ENCODE measurements at places on chromosomes 6 and 20.

- no peak for DNase-seq
These were observed 9.5 kb downstream of the CYP39A1 start for GRCh38 chr6:46642928-46643751.

- DNase-seq, result no peak
These were observed 516.4 kb upstream of the ARID1B start for GRCh38 chr6:156260815-156261214.

DNA sequence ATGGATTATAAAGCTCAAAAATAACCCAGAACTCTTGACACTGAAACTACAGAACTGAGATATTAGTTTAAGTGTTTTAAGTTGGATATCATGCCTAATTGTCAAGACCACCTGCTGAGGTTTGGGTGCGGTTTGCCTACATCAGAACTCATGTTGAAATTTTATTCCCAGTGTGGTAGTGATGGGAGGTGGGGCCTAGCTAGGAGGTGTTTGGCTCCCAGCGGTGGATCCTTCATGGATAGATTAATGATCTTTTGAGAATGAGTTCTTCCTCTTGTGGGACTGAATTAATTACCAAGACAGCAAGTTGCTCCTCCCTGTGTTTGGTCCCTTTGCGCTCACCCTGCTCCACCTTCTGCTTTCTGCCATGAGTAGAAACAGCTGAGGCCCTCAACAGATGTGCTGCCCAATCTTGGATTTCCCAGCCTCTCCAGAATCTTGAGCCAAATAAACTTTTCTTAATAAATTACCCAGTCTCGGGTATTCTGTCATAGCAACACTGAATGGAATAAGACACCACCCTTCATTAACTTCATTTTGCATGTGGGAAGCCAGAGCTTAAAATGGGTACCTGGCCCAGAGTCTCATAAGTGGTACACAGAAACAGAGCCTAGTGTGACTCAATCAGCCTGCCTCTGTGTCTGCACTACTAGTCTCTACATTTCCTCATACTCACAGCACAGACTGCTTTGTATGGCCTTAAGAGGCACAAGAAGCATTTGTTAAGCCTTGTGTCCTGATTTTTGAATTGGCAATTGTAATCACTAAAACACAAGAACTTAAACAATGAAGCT, 158.4 kb downstream of the IBTK start:
- DNase-seq, result no peak

DNA sequence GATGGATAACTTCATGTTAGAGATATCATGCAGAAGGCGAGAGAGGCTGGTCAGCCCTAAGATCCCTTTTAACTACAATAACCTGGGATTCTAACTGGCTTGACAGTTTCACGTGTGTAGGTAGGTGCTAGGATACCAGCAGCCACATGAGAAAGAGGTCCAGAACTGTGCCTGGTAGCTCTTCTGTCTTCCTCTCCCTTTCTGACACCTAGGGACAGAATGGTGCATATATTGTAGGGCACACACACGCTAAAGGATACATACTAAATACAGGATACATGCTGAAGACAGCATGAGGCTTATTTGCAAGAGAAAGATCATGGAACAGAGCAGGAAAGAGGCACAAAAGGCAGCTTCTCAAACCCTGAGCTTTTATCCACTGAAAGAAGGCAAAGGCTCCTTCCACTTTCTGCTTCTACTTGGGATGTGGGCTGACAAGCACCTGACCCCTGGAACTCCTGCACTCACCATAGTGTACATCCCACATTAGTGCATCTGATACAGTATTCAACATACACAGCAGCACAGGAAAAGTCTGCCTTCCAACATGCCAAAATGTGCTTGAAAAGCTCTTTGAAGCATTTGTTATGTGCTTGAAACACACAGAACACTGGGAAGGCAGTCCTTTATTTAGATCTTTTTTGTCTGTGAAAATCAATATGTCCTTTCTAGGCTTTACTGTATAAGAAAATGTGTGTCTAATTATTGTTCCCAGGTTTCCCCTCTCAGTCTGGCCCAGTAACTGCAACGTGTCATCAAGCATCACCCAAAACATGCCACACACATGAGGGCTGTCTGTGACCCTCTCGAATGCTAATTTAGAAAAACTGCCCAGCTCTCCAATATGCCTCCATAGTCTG, 3.2 kb downstream of the SLC22A23 start:
- no peak for DNase-seq

All from stimulated activated naive CD4-positive, alpha-beta T cell treated with Interleukin-2 at 50 U/mL for 16 hours (primary cell).